ENCODE measurements at places on chromosomes 1 and 21.

DNA sequence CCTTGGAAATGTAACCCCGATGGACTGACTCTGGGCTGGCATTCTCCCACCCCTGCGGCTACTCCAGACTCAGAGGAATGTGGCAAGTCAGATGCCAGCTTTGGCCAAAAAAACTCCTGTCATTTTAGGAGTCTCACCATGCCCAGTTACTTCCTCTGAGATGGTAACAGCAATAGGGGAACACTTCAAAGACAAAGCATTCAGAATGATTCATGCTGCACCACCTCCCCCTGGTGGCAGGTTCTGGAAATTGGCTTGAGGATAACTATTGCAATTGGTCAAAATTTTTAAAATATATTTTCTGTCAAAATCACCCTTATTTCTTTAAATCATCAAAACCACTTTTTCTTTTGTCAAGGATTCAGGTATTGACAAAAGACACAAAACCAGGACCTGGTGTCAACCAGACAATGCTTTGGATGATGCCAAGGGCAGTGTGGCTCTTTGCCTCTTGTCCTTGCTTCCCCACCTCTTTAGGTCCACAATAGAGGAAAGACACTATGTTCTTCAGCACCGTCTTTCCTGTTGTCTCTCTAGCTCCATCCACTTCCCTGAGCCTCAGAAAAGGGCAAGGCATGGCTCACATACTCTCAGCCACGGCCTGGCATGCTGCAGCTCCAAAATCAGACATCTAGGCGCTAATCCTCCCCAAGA lies 9.9 kb upstream of the CDCA8 start:
- peak; percentile 67 for DNase-seq

- no peak for DNase-seq
Measured at GRCh38 chr1:56575865-56576264, 3.5 kb downstream of the PLPP3 start.

- no peak for DNase-seq
Measured at GRCh38 chr21:42677339-42678321, 24.2 kb downstream of the PDE9A start.

DNA sequence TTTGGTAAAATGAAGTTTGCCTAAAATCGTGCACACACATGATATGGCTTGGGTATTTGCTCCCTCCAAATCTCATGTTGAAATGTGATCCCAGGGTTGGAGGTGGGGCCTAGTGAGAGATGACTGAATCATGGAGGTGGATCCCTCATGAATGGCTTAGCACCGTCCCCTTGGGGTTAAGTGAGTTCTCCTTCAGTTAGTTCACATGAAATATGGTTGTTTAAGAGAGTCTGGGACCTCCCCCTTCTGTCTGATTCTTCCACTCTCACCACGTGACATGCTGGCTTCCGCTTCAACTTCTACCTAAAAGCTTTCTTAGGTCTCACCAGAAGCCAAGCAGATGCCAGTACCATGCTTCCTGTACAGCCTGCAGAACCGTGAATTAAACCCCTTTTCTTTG lies 58.4 kb downstream of the SIPA1L2 start:
- no peak for DNase-seq

- no peak for DNase-seq
Measured at GRCh38 chr1:167661527-167662426, 31.7 kb downstream of the RCSD1 start.

- no peak for DNase-seq
Measured at GRCh38 chr1:8170059-8170835, 144.1 kb upstream of the ERRFI1 start.

- no peak for DNase-seq
Measured at GRCh38 chr1:22074803-22075202, 22.3 kb downstream of the CDC42 start.

DNA sequence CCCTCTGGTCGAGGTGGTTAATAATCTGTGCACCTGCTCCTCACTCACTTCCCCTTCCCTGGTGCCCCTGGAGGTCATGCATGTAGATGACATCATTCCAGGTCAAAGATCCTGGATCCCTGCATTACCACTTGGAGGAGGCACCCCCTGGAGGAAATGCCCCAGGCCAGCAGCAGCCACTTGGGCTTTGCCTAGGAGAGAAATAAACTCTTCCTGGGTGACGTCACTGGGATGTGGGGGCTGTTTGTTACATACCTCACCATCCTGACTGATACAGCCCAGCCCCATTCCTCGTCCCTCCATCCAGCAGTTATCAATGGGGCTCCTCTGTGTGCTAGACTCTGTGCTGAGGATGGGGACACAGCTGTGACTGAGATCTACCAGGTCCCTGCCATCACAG lies 433.6 kb downstream of the PTPRU start:
- no peak for DNase-seq

DNA sequence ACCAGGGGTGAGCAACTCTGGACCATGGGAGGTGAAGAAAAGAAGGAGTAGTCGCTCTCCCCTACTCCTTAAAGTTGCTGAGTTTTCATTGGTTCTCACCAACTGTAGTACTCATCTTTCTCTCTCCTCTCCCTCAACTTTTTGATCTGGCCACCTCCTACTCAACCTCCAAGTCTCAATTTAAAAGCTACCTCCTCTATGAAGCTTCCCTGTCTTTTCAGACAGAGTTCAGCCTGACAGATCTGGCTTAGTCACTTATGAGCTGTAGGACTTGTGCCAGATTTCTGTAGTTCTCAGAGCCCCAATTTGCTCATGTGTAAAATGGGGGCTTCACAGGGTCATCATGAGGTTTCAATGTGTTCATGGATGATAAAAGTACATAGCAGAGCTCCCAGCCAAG lies 34.5 kb upstream of the HTR1D start:
- no peak for DNase-seq

- no peak for DNase-seq
Measured at GRCh38 chr1:176384841-176385240, 78.1 kb upstream of the PAPPA2 start.

GRCh38 chr1:31248276-31248675 lies 8.6 kb upstream of the NKAIN1 start:
- DNase-seq = no peak

DNA sequence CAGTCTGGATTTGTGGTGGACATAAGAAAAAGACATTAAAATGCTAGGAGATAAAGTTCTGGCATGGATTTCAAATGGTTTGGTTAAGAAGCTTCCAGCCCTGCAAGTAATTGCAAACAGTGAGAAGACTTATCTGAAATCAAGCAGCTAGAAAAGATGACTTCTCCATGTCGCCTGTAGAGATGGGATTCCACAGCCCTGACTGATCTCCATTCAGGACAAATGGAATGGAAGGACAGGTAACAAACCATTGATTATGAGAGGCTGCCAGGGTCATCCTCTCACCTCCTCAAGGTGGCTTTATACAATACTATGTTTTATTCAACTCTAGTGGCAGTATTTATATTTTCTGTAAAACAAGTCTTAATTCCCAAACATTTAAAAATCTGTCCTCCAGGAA lies 237.9 kb downstream of the HLX start:
- DNase-seq = no peak

- DNase-seq = no peak
Measured at GRCh38 chr1:167273027-167273800, 52.5 kb downstream of the POU2F1 start.

DNA sequence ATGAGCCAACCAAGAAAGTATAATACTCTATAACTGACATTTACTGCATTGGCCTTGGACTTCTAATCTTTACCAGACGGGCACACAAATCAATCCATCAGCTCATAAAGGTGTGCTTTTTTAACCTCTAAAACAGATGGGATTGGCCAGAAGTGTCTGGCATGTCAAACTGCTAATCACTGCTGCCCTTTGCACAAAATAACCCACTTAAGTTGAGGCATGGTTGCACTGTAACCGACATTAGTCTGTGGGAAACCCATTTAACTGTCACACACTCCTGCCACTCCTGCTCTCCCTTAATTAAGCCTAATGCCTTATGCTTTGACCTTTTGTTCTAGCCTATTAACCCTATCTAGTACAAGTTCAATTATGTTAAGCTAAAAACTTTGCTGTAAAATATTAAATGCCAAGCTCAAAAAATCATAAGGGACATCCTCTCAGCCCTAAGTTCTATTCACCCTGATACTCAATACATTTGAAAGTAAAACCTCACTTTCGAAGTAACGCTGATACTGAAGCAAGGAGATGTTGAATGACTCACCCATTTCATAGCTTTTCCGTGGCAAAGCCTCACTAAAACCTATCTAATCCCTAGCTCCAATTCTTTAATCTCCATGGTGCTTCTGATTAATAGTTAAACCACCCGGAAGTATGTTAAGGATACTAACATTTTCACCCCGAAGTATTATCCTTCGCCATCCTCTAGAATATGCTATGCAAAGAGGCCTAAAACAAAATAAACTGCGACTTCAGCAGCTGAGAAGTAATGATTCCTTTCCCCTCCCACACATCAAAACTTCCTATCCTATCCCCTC lies 12.9 kb downstream of the NRIP1 start:
- DNase-seq = no peak

- DNase-seq = no peak
Measured at GRCh38 chr1:200887036-200887435, 7.7 kb upstream of the INAVA start.

DNA sequence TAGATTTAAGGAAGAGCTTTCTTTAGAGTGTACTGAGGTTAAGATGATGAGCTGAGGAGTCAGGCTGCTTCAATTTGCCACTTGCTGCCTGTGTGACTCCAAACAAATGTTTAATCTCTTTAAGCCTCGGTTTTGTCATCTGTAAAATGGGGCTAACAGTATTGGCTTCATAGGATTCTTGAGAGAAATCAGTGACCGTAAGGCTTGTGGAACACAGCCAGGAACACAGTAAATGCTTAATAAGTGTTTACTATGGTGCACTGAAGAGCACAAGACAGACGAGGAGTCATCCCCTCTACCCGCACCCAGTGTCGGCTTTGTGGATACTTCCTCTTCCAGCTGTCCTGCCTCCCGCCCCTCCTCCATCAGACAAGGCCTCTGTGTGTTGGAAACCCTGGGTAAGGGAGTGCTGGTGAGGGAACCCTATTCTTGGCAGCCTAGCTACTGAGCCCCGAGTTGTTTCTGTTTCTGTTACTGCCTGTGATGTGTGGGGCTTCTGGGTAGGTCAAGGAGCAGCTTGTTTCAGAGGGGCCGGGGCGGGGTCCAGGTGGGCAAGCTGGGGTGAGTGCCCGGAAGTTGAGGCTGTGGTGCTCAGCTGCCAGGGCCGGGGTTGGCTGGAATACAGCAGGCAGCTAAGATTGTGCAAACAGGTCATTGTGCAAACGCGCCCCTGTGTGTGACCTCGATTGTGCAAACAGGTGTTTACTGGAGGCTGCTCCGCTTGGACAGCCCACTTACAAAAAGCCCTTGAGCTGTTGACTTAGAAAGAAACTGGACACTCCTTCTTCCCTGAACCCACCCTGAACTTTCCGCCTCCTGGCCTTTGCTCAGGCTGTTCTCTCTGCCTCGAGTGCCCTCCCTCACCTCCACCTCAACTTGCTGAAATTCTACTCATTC lies 4.0 kb upstream of the CSF3R start:
- DNase-seq = no peak

- DNase-seq = peak; percentile 58
Measured at GRCh38 chr21:34983680-34984086, 65.4 kb downstream of the RUNX1 start.

GRCh38 chr21:32956061-32956656 lies 69.6 kb upstream of the OLIG2 start:
- no peak for DNase-seq

DNA sequence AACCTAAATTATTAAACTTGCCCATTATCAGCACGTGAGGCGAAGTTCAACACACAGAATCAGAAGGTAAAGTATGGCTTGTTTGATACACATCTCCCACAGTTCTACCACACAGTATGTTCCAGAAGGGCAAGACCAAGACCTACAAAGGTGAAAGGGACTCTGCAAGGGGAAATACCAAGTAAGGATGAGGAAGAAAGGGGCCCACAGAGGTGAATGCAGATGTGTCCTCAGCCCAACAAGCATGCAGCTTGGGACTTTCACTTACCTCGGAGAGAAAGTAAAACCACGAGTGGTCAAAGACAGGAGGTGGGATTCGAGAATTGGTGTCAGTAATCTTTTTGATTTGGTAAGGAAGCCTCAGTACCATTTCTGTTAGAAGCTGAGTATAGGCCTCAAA lies 85.8 kb downstream of the UBR4 start:
- no peak for DNase-seq

- DNase-seq = no peak
Measured at GRCh38 chr1:82722608-82723007, 921.9 kb downstream of the ADGRL2 start.

DNA sequence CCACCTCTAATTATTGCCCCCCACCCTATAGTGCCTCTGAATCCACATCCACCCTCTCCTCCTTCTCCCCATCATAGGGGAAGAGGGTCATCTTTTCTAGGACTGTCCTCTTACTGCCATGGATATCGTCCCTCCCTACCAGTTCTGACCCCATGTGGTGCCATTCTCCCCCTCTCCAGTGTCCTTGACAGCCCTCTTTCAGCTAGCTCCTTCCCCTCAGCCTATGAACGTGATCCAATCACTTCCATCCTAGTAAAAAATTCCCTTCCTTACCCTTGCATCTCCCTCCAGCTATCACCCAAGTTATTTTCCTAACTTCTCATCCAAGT lies 172.7 kb downstream of the RRAGC start:
- no peak for DNase-seq

DNA sequence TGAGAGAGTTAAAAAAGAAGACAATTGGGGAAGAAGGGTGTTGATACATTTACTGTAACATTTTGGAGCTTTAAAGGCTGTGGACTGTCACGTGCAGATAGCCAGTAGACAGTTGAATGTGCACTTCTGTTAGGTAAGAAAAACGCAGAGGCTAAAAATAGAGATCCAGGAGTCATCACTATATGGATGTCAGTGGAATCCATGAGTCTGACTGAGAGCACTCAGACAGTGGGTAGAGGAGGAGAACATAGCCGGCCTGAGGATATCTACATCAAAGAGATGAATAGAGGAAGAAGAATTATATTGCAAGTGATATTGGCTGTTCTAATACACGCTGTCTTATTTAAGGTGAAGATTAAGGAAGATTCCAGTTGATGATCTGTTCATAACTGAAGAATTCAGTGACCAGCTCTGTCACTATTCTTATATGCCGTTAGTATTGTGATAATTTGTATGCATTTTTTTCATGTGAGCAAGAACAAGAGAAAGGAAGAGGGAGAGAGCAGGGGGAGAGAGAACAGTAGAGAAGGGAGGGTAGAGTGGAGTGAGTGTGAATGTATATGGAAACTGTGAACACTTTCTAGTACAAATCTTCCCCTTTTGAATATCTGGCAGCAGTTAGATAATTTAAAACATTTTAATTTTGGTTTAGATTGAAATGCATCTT lies 344.8 kb downstream of the CHRM3 start:
- no peak for DNase-seq

DNA sequence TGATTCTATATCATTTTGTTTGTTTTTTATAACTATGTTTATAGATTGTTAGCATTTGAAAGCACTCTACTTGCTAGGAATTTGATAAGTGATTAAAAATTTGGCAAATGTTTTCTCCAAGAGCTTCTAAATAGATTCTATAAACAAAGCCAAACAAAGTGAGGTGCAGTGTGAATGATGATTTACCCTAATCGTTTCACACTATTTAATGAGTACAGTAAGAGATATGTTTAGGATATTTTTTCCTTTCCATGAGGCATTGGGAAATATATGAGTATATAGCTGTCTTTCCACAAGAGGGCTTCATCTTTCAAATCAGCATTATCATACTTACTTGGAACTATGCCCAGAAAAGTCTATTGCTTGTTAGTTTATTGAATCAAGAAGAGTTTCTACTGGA lies 277.0 kb upstream of the BRINP3 start:
- DNase-seq = no peak

GRCh38 chr1:224894915-224895314 lies 34.6 kb upstream of the DNAH14 start:
- DNase-seq = no peak

- no peak for DNase-seq
Measured at GRCh38 chr1:225848030-225848955, 33.9 kb downstream of the TMEM63A start.

GRCh38 chr1:221437171-221437570 lies 304.7 kb downstream of the DUSP10 start:
- DNase-seq = no peak
